Renal cortex interstitium (tissue), 15 donors: ENCODE measurements at places on chromosomes 5 and 9. TPM values are rescaled to one million over a fixed set of nuclear protein-coding genes. Genes with fewer than 3 reads are reported as not detected.

DNA sequence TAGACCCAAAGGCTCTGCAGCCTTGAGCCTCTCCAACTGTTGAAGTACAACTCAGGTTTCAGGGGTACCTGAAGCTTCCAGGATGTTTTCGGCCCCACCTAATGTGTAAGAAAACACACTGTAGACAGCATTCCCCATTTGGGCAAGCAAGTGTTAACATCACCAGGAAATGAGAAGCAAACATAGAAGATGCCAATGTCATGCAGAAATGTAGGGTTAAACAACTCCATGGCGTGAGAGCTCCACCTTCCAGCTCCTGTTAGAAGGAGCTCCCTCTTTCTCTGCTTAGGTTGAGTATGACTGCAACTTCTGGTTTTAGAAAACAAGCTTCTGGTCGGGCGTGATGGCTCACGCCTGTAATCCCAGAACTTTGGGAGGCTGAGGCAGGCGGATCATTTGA is 31.0 kb upstream of the DENND1A start:
- DNase-seq = no peak

The PKD2L2 gene
- polyA plus RNA-seq = not detected

GRCh38 chr5:68646144-68646543 is 430.6 kb downstream of the PIK3R1 start:
- DNase-seq = no peak

DNA sequence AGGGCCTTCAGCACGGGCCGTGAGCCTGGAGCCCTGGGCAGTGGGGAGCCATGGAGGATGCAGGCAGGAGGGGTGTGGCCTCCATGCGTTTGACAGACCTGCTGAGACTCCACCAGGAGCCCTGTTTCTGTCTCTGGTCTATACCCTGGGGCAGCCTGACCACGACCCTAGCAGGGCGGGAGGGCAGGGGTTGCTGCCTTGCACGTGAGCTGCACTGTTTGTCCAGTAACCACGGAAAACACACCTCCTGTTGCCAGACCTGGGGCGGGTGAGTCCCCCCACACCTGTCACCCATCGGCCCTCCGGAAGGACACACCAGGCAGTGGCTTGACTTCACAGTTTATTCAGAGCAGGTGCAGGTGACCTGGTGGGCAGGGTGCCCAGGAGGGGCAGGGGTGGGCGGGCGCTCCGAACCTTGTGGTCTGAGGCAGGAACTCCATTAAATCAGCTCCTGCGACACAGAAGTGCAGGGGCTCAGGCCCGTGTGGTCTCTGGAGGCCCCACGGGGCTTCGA is 3.9 kb downstream of the LCN8 start:
- no peak for DNase-seq

DNA sequence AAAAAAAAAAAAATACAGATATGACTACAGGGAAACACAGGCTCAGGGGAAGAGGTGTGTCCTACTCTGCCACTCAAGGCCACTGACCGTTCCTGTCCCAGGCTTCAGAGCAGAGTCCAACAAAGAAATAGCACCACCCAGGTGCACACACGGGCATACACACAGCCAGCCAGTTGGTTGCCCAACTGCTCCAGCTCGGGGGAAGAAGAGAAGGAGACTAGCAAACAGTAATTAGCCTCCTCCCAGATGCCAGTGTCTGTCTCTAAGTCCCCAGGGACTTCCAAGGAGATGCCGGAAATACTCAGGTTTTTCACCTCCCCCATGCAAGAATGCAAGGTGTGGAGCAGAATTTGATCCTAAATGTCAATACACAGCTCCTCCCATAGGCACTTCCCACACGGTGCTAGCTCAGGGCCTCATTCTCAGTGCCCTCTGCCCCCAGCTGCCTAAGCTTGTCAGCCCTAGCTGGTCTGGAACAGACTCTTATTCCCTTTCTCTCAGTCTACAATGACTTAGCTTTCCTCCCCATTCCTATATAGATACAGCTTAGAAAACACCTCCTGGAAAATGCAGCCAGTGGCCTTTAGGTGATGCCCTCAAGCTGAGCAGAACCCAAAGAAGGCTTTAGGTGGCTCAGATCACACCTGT is 1.7 kb downstream of the MYORG start:
- no peak for DNase-seq

GRCh38 chr5:146541958-146542849 is 26.2 kb upstream of the GPR151 start:
- peak; percentile 31 for DNase-seq

The SLC34A1 gene
- polyA plus RNA-seq = 181 TPM

GRCh38 chr9:114925672-114926071 is 4.7 kb downstream of the TNFSF8 start:
- no peak for DNase-seq

The ARID3C gene
- not detected for polyA plus RNA-seq

DNA sequence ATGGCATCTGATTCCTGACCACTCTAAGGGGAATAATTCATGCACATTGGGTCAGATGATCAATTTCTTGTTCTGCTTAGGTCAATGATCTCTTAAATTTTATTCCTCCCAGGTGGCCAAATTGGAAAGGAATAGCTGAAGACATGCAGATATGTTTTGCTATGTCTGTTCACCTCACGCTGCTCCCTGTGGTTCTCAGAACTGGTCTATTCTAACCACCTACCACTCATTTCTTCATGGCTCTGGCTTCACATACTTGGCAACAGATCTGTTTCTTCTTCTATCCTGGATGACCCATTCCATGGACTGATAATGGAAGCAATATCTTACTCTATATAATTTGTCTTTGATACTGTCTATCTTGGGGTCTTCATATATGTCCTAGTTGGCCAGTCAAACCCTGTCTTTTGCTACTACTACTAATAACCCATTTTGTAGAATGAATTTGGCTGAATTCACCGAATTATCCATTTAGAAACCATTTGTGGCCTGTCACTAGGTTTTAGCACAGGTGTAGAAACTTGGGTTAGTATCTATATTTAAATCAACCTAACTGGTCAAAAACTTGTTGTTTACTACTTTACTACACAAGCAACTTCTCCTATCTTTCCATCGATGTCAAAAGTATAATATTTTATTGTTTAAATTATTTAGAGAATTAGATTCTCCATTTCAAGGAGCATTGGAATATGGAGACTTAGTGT is 650.9 kb downstream of the TLE4 start:
- no peak for DNase-seq

DNA sequence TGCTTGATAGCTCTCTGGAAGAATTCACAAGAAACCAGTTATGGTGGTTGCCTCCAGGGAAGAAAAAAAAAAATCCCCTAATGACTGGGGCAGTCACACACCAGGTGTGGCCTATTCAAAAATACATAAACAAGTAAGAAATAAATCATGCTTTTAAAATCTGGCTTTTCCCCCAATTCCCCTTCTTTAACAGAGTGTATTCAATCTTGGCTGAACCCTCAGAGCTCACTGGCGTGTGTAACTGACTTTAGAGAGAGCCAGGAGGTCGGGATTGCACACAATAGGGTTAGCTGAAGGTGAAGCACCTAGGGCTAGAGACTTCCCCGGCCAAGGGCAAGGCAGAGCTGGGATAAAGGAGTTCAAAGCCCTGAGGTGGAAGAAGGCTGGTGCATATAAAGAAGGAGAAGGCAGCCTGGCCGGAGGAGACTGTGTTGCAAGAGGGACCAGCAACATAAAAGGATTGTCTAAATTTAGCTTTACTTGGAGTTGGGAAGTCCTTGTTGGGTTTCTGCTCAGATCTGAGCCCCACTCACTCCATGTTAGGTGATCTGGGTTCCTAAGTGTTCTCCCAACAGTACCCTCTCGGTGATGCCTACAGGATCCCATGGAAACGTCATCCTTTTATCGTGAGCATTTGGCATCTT is 19.7 kb downstream of the FNBP1 start:
- no peak for DNase-seq

- DNase-seq = no peak
These were observed 177.9 kb downstream of the C9orf50 start for GRCh38 chr9:129442803-129443511.

GRCh38 chr9:120715389-120715924 is 1.2 kb upstream of the MEGF9 start:
- no peak for DNase-seq

DNA sequence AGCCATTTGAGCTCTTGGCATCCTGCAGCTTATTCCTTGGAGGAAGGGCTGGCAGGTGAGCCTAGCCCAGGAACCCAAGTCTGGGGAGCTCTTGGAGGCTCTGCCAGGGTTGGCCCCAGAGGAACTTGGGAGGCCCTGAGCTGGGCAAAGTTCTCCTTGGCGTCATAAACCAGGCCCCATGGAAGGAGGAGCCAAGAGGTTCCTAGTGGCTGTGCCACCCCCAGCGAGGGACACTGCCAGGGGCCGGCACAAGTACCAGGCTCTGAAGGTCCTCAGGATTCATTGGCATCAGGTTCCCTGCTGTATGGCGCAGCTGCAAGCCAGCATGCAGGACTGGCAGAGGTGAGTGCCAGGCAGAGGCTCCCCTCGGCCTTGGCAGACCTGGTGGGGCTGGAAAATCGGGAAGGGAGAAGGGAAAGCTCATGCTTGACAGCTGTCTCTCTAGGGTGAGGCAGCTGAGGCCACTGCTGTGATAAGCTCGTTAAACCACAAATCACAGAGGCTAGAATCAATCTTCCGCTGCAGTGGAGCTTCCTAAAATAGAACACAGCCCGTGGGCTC is 54.6 kb upstream of the SYNPO start:
- no peak for DNase-seq

GRCh38 chr9:128657796-128658195 is 1.1 kb upstream of the DYNC2I2 start:
- no peak for DNase-seq

The IL17B gene
- 1.0 TPM for polyA plus RNA-seq

GRCh38 chr5:160398806-160399205 is 1.0 kb downstream of the FAM200C start:
- DNase-seq = no peak

DNA sequence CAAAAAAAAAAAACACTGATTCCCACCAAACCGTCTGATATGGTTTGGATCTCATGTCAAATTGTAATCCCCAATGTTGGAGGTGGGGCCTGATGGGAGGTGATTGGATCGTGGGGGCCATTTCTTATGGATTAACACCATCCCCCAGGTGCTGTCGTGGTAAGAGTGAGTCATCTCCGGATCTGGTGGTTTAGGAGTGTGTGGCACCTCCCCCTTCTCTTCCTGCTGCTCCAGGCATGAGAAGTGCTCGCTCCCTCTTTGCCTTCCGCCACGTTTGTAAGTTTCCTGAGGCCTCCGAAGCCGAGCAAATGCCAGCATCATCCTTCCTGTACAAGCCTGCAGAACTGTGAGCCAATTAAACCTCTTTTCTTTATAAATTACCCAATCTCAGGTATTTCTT is 45.2 kb downstream of the HSD17B3 start:
- DNase-seq = no peak

DNA sequence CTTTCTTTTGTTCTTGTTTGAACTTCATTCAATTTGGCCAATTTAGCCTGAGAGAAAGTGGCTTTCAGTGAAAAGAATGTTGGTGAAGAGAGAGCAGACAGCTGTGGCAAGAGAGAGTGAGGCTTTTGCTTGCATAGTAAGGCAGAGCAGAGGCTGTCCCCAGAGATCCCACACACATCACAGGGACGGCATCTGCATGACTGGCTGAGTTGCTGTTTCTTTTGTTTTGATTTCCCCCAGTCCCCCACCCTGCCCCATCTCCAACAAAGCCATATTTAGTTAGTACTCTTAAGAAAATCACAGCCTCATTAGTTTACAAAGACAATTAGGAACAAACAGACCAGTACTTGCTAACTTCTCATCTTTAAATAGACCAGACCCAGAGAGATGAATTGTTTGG is 363.9 kb upstream of the SEMA6A start:
- no peak for DNase-seq

DNA sequence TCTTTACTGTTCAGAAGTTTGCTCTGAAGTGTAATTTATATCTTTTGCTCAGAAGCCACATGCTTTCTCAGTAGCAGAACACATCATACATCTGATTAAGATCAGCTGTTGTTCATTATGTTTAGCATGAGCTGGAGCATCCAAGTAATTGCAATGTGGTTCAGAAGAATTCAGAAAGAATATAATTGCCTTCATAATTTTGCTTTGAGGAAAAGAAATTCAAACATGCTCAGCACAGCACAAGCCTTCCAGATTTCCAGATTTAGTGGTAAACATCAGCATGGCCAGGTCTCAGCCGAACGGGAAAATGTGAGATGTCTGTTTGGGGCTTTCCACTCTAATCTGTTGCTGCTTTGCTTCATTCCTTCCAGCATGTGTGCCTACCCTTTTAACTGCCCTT is 65.9 kb downstream of the ITGA1 start:
- no peak for DNase-seq

GRCh38 chr9:3455717-3456116 is 70.1 kb downstream of the RFX3 start:
- no peak for DNase-seq
